ENCODE measurements at places on chromosomes 3 and 15. TPM values are rescaled to one million over a fixed set of nuclear protein-coding genes. Genes with fewer than 3 reads are reported as not detected.

- no peak for DNase-seq
Observed at GRCh38 chr15:82950746-82951370, 1.7 kb downstream of the HOMER2 start.

DNA sequence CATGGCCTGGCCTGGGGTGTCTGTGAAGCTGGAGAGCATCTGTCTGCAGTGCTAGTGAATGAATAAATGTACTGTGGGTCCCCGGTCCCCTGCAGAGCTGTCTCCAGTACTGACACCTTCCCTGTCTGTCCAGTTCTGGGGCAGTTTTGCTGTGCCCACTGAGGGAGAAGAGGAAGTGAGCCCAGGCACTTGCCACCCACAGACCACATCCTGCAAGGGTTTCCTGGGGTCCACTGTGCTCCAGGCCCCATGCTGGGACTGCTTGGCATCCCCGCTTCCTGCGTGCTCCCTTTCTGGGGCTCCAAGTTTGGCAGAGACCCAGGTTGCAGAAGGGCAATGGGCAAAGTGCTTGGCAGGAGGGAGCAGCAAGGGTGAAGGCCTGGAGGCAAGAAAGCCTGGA lies 4.9 kb upstream of the SLC6A6 start:
- peak; percentile 39 for DNase-seq

KLHL6 gene
- total RNA-seq: 0.41 TPM

DNA sequence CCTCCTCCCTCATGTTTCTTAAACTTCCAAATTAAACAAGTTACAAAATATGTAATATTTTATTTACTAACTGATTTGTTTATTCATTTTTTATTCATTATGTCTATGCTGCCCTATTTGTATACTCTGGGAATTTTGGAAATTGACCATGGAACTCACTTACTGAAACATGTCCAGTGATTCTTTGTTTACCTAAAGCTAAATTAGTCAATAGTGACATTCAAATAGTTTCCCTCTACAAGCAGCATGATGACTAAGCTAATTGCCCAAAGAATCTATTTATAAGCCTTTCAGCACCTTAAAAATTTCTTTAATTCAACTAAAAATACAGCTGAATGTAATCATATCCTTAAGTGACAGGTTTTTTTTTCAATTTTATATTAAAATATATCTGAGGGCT lies 437.7 kb downstream of the SI start:
- no peak for DNase-seq

CD200 gene
- 49.7 TPM for total RNA-seq

STAB1 gene
- total RNA-seq: 13.9 TPM

AMOTL2 gene
- 62.0 TPM for total RNA-seq

GRCh38 chr15:51830276-51830806 lies 888 bp downstream of the TMOD3 start:
- no peak for DNase-seq

- DNase-seq: no peak
Observed at GRCh38 chr15:51191072-51191670, 96.5 kb upstream of the TNFAIP8L3 start.

GRCh38 chr15:53759411-53759931 lies at the start of gene WDR72:
TSS of gene WDR72 (minus strand) at chr15:53759663. CDS start at chr15:53733149, 26,514 bp downstream.
- peak; percentile 10 for DNase-seq

TMEM212 gene
- total RNA-seq: not detected

ADPRH gene
- 1.2 TPM for total RNA-seq

- DNase-seq: no peak
Observed at GRCh38 chr3:46850468-46850779, 12.8 kb downstream of the MYL3 start.

- no peak for DNase-seq
Observed at GRCh38 chr15:82641129-82641798, 5.9 kb downstream of the CPEB1 start.

GRCh38 chr3:37909067-37909911 lies 47.6 kb downstream of the CTDSPL start:
- DNase-seq: no peak

GCNT3 gene
- total RNA-seq: 0.41 TPM

DNA sequence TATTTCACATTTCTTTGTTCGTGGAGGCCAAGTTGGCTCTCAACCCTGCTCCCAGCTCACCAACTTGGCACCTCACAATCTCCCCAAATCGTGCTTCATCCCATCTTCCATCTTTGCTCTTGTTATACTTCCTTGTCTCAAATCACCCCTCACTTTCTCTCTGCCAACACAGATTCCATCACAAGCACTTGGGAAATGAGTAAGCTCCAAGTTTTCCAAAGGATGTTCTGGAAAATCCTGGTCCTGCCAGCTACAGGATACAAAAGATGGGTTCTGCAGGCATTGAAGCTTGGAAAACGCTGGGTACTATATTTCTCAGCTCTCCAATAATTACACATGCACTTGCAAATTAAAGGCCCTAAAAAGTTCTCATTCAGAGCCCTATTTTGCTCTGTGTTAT lies 4.1 kb upstream of the TM4SF4 start:
- no peak for DNase-seq

- no peak for DNase-seq
Observed at GRCh38 chr15:75680007-75680789, 32.5 kb downstream of the CSPG4 start.

GRCh38 chr3:182242489-182242942 lies 530.8 kb downstream of the SOX2 start:
- no peak for DNase-seq

DNA sequence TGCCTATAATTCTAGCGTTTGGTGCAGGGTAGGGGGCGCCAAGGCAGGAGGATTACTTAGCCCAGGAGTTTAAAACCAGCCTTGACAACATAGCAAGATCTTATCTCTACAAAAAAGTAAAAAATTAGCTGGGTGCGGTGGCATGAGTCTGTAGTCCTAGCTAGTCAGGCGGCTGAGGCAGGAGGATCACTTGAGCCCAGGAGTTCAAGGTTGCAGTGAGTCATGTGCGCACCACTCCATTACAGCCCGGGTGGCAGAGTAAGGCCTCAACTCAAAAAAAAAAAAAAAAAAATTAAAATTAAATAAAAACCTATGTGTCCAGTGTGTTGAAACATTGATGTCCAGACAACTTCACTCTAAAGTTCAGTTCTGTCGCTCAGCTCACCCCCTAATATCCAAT lies 78.2 kb upstream of the SOX2 start:
- no peak for DNase-seq

ZNF80 gene
- total RNA-seq: not detected

DNA sequence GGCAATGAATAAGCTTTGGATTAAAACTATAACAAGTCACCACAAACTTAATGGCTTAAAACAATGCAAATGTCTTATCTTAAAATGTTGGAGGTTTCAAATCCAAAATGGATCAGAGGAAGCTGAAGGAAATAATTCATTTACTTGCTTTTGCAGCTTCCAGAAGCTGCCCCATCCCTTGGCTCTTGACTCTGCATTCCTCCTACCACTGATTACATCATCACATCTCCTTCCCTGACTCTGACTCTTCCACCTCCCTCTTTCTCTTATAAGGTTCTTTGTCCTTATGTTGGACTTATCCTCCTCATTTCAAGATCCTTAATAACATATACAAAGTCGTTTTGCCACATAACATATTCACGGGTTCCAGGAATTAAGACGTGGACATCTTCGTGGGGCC lies 982.8 kb upstream of the ROBO1 start:
- DNase-seq: no peak

SLC2A2 gene
- not detected for total RNA-seq

DNA sequence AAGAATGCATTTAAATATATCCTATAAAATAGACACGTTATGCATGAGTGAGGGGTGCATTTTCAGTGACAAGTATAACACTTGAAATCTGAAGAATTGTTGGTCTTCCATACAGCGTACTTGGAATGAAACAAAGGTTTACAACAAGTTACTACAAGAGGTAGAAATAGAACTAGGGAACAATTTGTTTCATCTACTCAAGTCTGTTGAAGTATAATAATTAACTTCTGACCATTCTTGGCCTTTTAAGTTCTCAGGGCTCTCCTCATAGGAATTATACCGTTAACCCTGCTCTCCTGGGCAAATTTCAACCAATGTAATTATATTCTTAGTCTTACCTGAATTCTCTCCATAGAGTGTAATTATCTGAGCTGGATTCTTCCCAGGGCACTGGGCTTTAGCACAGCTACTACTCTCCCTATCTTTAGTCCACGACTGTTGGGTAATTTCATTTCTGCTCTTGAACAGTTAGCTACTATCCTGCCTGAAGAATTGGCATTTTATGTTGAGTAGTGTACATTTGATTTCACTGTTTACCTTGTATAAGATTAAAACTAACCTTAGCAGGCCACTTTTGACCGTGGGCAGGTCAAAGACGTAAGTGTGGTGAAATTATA lies 100.6 kb downstream of the UBE2E2 start:
- no peak for DNase-seq

- DNase-seq: peak; percentile 6
Observed at GRCh38 chr3:63043631-63044030, 168.4 kb upstream of the CADPS start.

Data from frontal cortex (tissue), 4 donors.